GM23248 (cell line): ENCODE measurements at places on chromosomes 1 and 21. TPM values are rescaled to one million over a fixed set of nuclear protein-coding genes. Genes with fewer than 3 reads are reported as not detected.

SLC25A34 gene
- total RNA-seq, result 0.13 and 0.54 TPM in 2 replicates

USH2A gene
- under 0.01 TPM in 1 of 2 replicates, not detected in the other for total RNA-seq

OR2L2 gene
- not detected in 2 replicates for total RNA-seq

RAB3B gene
- total RNA-seq, result 65.3 and 67.3 TPM in 2 replicates

ATP1A4 gene
- total RNA-seq, result not detected in 2 replicates

FCER1G gene
- total RNA-seq, result not detected in 2 replicates

PCP4 gene
- total RNA-seq, result not detected in 2 replicates

ETV3L gene
- total RNA-seq, result not detected in 2 replicates

ANKRD34A gene
- total RNA-seq, result 0.25 and 1.3 TPM in 2 replicates

FAAP20 gene
- 33.4 and 34.5 TPM in 2 replicates for total RNA-seq

ELF3 gene
- total RNA-seq, result under 0.01 TPM in 1 of 2 replicates, not detected in the other

VANGL1 gene
- total RNA-seq, result 11.7 and 12.9 TPM in 2 replicates

LAPTM5 gene
- not detected in 2 replicates for total RNA-seq

ST6GALNAC3 gene
- total RNA-seq, result not detected in 2 replicates

C1orf185 gene
- total RNA-seq, result not detected in 2 replicates

OXCT2 gene
- total RNA-seq, result 0.89 and 3.5 TPM in 2 replicates

RTCA gene
- 42.7 and 66.4 TPM in 2 replicates for total RNA-seq

TRAF3IP3 gene
- total RNA-seq, result not detected in 2 replicates

ZNF695 gene
- total RNA-seq, result 0.51 and 1.2 TPM in 2 replicates

CELA2A gene
- total RNA-seq, result not detected in 2 replicates

UQCRHL gene
- 0.32 and 0.51 TPM in 2 replicates for total RNA-seq

SLC9C2 gene
- not detected in 2 replicates for total RNA-seq

SERINC2 gene
- total RNA-seq, result 34.4 and 50.9 TPM in 2 replicates

ARHGEF10L gene
- 16.1 and 19.3 TPM in 2 replicates for total RNA-seq

TRIM67 gene
- total RNA-seq, result not detected in 2 replicates

LCE3E gene
- total RNA-seq, result not detected in 2 replicates

MIXL1 gene
- total RNA-seq, result not detected in 2 replicates

C8A gene
- not detected in 2 replicates for total RNA-seq

CENPF gene
- 15.2 and 25.9 TPM in 2 replicates for total RNA-seq

GCSAML gene
- not detected in 2 replicates for total RNA-seq

MROH9 gene
- 0.25 TPM in 1 of 2 replicates, not detected in the other for total RNA-seq

CR1 gene
- not detected in 2 replicates for total RNA-seq

CSF3R gene
- total RNA-seq, result not detected in 2 replicates

TNFRSF9 gene
- total RNA-seq, result 0.13 TPM in 1 of 2 replicates, not detected in the other

FAM229A gene
- total RNA-seq, result 1.1 and 3.2 TPM in 2 replicates

OR2T2 gene
- not detected in 2 replicates for total RNA-seq

BEST4 gene
- total RNA-seq, result 0.32 and 0.76 TPM in 2 replicates

SPRR3 gene
- total RNA-seq, result not detected in 2 replicates

TMPRSS15 gene
- total RNA-seq, result not detected in 2 replicates

OLFM3 gene
- total RNA-seq, result not detected in 2 replicates

KIAA1614 gene
- total RNA-seq, result 8.6 and 11.7 TPM in 2 replicates

CTSS gene
- 0.38 and 2.5 TPM in 2 replicates for total RNA-seq

FNDC10 gene
- 7.7 and 9.8 TPM in 2 replicates for total RNA-seq

TMCO1 gene
- 116 and 126 TPM in 2 replicates for total RNA-seq

PLA2G2D gene
- not detected in 2 replicates for total RNA-seq

PACC1 gene
- total RNA-seq, result 4.4 and 6.9 TPM in 2 replicates

APOBEC4 gene
- total RNA-seq, result not detected in 2 replicates

TEX38 gene
- total RNA-seq, result not detected in 2 replicates

FAM72B gene
- total RNA-seq, result 0.51 and 1.9 TPM in 2 replicates

NBPF3 gene
- 14.1 and 18.5 TPM in 2 replicates for total RNA-seq

GPR3 gene
- 0.32 and 0.38 TPM in 2 replicates for total RNA-seq
